ENCODE measurements at places on chromosomes 5 and 9.

DNA sequence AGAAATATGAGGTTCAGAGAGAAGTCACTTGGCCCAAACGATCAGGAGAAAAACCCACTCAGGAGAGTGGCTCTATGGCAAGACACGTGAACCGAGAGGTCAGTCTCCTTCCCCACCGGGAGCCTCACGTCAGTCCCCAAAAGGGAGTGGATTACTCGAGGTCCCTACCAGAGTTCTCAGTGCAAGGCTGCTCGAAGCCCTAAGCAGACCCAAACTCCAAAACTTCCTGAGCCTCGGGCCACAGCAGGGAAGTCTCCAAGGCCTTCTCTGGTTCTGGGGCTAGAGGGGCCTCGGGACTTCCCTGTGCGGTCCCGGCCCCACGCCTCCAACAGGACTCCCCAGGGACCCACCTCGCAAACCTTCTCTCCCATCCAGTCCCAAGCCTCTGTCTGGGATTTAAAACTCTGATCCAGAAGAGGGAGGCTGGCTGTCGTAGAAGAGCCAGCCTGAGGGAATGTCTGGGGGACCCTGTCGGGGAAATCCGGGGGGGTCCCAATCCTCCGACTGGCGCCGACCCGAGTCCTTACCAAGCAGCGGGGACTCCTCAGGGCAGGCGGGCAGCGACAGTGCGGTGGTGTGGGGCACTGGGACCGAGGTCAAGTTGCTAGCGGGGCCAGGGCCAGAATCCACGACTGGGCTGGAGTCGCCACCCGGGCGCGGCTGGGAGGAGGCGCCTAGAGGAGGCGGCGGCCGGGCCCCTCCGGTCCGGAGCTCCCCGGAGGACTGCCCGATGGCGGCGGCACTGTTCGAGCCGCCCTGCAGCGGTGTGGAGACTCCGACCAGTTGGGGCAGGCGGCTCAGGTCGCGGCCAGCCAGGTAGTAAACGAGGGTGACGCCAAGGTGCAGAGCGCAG, 679 bp downstream of the B4GALT1 start:
- DNase-seq, result no peak

DNA sequence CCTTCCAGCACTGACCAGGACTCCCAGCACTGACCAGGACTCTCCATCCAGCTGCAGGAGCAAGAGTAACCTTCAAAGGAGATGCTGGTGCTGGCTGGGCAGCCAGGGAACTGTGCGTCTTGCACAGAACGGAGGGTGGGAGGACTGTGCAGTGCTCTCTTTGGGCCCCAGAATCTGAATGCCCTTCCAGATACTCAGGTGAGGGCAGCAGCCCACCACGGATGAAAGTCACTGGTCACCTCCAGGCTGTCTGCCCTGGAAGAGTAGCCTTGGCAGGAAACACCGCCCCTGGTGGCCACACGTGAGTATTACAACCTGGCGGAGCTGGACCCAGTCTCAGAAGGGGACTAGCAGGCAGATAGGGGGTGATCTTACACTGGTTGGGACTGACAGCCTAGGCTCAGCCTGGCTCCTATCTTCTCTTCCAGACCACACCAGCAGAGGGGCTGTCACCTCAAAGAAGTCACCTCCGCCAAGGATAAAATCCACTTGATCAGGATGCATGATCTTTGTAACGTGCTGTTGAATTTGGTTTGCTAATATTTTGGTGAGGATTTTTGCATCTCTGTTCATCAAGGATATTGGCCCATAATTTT, 4.8 kb upstream of the SARDH start:
- peak; percentile 63 for DNase-seq

GRCh38 chr5:178123094-178123965, 7.5 kb upstream of the RMND5B start:
- no peak for DNase-seq

DNA sequence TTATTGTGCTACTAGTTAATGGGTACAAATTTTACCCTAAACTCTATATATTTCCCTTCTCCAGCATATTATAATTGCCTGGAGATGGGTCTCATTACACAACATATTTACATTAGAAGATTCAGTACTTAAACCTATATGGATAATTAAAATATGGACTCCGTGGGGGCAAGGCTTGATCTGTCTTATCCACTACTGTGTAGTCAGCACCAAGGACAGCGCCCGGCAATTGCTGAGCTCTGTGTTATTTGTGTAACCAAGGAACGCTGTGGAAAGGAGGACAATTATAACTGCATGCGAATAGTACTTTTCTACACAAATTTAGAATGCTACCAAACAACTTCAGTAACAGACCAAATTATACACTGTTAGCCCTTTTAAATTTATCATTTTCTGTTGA, 77.7 kb downstream of the DNAH5 start:
- no peak for DNase-seq

DNA sequence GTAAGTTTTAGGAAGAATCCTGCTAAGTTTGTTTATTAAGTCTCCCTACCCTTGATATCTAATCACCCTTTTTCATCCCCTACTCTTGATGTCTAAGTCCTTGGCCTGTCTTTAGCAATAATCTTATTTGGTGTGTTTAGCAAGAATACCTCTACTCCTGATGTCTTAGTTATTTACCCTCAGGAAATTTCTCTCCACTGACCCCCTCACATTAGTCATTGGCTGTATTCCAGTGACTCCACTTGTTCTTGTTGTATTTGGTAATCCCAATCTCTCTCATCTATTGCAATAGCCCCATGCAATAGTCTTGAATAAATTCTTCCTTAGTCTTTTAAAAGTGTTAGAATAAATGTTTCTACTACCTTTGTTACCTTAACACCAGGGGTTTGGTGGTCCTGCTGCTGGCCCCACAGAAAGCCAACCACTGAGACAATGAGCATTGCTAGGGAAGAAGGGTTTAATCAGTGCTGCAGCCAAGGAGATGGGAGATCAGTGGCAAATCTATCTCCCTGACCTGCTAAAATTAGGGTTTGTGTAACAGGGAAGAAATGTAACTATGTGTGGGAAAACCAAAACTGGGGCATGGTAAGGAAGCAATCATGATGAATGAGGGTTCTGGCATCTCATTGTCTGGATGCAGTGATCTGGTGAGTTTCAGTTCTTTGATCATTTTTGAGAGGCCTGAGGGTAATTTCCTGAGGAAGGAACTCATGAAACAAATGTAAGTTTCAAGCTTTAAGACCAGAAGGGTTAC, 236.4 kb upstream of the DAB2 start:
- DNase-seq, result no peak

- DNase-seq, result no peak
Observed at GRCh38 chr9:98783518-98784226, 12.7 kb downstream of the ANKS6 start.

GRCh38 chr9:127694890-127695720, 11.7 kb upstream of the CFAP157 start:
- DNase-seq, result no peak

- DNase-seq, result no peak
Observed at GRCh38 chr5:140246378-140247122, 56.4 kb downstream of the PFDN1 start.

DNA sequence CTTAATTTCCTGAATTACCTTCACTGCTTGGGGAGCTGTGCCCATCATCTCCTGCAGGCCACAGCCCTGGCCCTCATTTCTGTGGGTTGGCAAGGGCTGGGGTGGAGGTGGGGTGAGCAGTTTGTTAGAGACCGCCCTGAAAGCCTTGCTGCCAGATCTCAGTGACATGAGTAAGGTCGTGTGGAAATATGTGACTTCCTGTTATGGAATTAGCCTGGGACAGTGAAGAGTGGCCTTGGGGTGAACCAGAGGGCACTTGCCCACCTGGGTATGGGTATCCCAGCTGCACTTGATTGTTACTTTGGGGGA, 2.5 kb upstream of the HNRNPAB start:
- DNase-seq, result no peak

GRCh38 chr5:148469501-148469935, 85.8 kb downstream of the FBXO38 start:
- no peak for DNase-seq

GRCh38 chr9:71587576-71588362, 180.5 kb downstream of the CEMIP2 start:
- no peak for DNase-seq

DNA sequence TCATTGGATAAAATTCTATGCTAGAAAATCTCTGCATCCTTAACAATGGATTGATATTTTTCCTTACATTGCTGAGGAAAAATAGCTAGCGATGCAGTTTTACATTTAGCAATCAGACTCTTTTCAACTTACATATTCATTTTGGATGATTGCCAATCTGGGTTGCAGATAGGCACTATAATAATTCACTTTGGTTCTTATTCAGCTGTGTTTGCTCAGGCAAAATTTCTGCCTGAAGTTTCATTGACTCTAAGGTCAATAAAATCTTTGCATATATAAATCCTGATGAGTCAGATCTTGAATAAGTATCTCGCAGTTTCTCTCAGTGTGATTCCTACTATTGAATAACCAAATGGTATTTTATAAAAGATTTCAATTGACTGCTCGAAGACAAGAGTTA, 1105.8 kb downstream of the CDH18 start:
- no peak for DNase-seq

DNA sequence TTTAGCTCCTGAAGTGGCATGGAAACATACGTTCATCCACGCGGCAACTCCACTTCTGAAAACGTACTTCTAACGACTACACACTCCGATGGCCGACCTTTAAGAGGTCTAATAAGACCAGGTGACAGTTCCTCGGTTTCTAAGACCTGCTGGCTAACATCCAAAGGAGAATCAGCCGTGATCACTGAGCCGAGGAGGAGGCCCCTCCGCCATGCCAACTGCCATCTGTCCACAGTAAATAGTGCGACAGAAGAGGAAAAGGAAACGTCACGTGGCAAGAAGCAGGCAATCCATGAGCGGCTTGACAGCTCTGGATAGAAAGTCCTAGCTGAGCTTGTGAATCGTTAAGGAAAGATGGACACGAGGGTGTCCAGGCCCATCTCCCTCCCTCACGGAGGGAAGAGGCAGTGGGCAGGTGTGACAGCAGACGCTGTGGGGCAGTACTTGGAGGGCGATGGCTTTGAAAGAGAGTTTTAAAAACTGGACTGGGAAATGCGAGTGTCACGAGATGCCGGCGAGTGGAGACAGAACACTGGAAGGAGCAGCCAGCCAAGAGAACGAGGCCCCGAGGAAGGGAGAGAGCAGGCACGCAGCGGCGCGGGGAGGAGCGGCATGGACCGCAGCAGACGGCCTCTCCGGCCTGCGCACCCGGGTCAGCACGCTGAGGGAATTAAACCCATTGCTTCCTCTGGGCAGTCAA, 66.7 kb upstream of the TBC1D9B start:
- no peak for DNase-seq

DNA sequence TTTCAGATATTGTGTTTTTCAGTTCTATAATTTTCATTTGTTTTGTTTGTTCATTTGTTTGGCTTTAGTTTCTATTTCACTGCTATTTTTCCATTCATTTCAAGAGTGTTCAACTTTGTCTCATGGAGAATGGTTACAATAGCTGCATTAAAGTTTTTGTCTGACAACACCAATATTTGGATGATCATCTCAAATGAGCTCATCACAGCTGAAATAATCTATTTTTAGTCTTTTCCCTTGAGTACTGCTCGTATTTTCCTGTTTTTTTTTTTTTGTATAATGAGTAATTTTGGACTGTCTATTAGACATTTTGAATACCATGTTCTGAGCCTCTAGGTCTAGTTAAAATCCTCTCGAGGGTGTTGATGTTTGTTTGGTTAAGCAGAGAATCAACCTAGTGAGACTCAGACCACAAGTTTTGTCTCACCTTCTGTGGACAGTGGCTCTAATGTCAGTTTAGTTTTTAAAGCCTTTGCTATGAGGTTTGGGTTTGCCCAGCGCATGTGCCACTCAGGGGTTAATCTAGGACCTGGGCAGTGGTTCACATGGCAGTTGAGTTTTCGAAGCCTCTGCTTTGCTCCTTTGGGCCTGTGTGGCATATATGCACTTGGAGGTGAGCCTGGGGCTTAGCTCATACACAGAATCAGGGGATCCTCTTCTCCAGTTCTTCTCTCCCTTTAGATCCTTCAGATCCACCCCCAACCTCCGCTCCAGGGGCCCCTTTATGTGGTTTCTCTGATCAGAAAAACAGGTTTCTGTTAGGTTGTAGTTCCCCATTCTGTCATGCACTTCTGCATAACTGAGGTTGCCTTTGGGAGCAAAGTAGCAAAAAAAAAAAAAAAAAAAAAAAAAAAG, 79.8 kb downstream of the ARSB start:
- DNase-seq, result no peak

GRCh38 chr5:173997331-173997730, 8.4 kb downstream of the C5orf47 start:
- no peak for DNase-seq

GRCh38 chr5:98816582-98817222, 43.2 kb downstream of the RGMB start:
- DNase-seq, result no peak

DNA sequence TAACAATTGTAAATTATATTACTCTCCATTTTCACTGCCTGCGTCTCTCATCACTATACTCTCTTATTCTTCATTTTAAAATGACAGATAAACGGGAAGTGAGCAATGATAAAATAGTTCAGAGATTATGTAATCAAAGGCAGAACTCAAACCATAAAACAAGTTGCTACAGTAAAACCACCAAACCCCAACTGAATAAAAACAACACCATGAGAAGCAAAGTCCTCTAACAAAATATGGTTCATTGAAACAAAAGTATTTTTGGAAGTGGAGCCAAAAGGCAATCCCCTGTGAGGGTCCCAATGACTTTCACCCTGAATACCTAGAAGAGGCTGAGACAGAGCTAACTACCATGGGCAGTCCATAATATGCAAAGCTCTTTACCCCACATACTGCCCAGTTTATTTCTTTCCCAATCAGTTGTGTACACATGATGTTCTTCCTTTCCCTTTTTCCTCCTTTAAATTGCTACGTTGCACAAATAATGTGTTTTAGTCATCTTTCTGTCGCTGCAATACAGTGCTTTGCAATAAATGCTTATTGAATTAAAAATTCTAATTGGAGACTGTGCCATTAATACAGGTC, 64.0 kb upstream of the PTGER4 start:
- DNase-seq, result no peak

DNA sequence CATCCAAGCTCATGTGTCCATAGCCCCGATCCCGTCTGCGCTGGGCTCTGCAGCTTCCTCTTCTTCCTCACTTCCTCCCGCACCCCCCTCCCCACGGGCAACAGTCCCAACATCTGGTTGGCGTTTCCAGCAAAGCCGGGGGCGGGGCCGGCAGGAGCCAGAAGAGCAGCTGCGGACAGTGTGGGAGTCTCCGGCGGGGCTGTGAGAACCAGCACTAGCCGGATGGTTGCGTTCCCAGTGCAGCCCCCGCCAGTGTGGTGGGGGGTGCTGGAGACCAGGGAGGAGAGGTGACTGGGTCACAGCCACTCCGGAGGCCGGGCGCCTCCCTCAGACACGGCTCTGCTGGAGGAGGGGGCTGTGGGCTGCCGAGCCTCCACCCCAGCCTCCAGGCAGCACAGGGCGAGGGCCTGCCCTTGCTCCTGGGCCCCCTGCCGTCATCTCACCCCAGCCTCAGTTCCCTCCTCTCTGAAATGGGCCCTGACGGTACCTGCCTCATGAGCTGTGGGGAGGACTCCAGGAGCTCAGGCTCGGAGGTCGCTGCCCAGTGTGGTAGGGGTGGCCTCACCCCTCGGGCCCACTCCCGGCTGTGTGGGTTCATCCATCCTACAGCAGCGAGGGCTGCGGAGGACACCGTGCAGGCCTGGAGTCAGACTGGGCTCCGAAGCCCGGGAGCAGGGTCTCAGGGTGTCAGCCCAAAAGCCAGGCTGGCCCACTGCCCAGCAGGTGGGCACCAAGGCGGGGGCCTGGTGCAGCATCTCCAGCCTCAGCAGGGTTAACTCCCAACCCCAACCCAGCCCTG, 41.5 kb upstream of the NOTCH1 start:
- no peak for DNase-seq

All from stimulated activated naive CD4-positive, alpha-beta T cell treated with Interleukin-2 at 50 U/mL for 16 hours (primary cell).